HTR-8/SVneo (cell line): ENCODE measurements at places on chromosomes 5 and 9.

DNA sequence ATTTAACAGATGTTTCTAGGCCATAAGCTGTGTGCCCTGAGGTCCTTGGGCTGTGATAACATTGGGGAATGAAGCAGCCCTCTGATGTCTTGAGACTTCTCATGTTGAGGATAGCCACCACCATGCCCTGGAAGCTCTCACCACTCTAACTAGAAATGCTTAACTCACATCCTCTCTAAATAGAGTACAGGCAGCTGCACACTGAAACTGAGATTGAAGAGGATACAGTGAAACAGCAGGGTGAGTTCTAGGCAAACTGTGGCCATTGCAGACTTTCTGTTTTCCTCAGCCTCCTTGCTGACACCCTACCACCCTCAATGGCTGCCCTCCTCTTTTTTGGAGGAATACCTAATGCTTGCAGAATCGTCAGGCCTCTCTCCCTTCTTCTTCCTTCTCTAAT lies 22.4 kb downstream of the UTP15 start:
- no peak for DNase-seq

- no peak for DNase-seq
Observed at GRCh38 chr5:146490089-146490843, 25.7 kb downstream of the GPR151 start.

DNA sequence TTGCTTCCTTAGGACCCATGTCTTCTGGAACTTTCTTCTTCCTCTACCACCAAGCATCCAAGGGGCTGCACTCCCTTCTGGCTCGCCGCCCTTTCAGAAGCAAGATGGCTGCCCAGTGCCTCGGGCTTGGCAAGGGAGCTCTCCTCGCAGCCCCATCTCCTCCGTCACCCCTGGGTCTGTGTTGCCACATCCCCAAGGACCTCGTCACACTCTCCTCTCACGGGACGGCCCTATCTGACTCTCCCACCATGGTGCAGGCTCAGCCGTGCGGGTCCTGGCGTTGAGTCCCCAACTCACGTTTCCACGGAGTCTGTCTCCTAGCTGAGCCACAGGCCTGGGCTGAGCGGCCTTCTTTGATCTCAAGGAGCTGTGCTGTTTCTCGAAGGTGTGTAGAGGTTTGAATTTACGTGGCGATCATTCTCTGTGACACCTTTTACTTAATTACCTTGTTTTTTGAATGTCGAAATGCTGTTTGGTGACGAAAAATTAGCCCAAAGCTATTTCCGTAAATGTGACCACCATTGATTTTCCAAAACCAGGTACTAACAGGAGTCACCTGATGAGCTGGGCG lies 15.0 kb upstream of the SCGB3A1 start:
- DNase-seq: no peak

DNA sequence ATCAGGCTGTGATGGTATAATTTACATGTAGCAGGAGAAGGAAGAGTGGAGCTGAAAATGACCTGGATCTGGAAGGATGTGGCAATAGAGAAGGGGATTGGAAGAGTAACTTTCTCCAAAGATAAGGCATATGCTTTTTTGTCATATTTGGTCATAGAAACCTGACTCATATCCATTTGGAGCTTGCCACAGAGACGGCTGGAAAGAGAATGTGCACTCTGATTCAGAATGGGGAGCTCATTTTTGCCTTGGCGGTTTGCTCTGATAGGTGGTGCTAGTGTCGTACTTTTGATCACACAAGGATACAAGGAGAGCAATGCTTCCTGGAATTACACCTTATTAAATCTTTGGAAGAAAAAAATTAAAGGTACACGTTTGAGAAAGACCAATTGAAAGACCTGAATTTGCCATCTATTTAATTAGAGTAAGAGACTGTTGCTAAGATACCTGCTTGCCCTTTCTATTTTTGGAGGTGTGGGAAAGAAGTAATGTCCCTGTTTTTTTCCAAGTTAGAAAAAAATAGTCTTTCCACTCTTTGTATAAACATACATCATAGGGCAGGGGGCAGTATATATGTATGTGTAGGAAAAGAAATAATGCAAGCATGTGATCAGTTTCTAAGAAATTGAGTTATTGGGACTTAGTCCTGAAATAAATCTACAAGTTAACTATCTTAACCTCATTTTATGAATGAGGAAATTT lies 5.4 kb downstream of the LSM11 start:
- peak; percentile 52 for DNase-seq

- DNase-seq: no peak
Observed at GRCh38 chr5:116340799-116341198, 233.8 kb downstream of the SEMA6A start.

GRCh38 chr9:38182321-38182720 lies 113.3 kb upstream of the SHB start:
- DNase-seq: no peak

- peak; percentile 43 for DNase-seq
Observed at GRCh38 chr5:83718195-83718825, 2.3 kb downstream of the HAPLN1 start.

- no peak for DNase-seq
Observed at GRCh38 chr5:3330442-3330841, 265.2 kb upstream of the IRX1 start.

- DNase-seq: no peak
Observed at GRCh38 chr5:116394186-116394867, 180.3 kb downstream of the SEMA6A start.
